ENCODE measurements at places on chromosomes 3 and 15.

DNA sequence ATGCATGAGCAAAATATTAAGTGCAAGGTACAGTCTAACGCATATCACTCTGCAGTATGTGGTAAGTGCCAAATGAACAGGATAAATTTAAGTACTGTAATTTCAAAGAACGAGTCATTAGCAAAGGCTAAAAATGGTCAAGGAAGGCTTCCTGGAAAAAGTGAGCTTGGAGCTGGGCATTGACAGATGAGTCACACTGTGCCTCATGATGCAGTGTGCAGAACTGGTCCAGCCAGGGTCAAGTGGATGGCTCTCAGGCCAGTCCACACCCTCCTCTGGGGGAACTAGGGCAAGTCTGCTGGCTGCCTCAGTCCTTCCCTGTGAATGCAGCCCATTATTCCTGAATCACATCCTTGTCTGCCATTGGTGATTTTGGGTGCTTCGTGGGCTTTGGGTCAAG lies 76.3 kb downstream of the CACNA1D start:
- DNase-seq: no peak

- no peak for DNase-seq
Measured at GRCh38 chr15:91098451-91098850, 1.6 kb upstream of the SV2B start.

GRCh38 chr3:79886204-79886603 lies 118.4 kb upstream of the ROBO1 start:
- no peak for DNase-seq

DNA sequence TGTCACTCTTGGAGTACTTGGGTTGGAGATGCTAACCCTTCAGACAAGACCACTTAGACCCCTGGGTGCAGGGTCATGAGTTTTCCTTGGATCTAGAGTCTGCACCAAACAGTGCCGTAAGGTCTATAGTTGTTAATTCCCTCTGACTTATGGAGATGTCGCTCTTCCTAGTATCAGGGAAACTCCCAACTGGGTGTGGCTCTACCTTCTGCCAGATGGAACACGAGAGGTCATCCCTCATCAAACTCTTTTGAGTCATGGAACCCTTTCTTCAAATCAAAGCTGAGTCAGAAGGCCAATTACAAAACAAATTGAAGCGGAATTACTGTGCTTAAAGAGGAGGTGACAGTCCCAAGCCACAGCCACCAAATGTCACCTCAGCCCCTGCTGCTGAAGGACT lies 514.9 kb upstream of the PROK2 start:
- no peak for DNase-seq

GRCh38 chr15:32715276-32715675 lies 2.5 kb upstream of the GREM1 start:
- no peak for DNase-seq

GRCh38 chr3:178386880-178387279 lies 149.4 kb upstream of the KCNMB2 start:
- no peak for DNase-seq

GRCh38 chr3:53103397-53104296 lies 26.6 kb downstream of the RFT1 start:
- DNase-seq: no peak

DNA sequence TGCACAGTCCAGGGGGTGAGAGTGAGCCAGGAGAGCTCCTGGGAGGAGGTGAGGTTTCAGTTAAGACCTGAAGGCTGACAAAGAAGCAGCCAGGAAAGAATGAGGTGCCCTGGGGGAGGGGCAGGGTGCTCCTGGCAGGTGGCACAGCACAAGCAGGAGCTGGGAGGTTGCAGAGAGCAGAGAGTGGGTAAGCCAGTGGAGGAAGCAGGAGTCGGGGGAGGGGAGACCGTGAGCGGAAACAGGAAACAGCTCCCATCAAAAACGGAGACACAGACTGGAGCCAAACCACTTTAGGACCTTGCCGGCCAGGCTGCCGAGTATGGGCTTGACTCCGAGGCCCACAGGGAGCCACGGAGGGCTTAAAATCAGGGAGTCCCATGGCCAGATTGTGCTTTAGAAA lies 12.1 kb upstream of the FBLN2 start:
- DNase-seq: no peak

GRCh38 chr15:40270246-40270995 lies 12.4 kb downstream of the ANKRD63 start:
- DNase-seq: no peak

DNA sequence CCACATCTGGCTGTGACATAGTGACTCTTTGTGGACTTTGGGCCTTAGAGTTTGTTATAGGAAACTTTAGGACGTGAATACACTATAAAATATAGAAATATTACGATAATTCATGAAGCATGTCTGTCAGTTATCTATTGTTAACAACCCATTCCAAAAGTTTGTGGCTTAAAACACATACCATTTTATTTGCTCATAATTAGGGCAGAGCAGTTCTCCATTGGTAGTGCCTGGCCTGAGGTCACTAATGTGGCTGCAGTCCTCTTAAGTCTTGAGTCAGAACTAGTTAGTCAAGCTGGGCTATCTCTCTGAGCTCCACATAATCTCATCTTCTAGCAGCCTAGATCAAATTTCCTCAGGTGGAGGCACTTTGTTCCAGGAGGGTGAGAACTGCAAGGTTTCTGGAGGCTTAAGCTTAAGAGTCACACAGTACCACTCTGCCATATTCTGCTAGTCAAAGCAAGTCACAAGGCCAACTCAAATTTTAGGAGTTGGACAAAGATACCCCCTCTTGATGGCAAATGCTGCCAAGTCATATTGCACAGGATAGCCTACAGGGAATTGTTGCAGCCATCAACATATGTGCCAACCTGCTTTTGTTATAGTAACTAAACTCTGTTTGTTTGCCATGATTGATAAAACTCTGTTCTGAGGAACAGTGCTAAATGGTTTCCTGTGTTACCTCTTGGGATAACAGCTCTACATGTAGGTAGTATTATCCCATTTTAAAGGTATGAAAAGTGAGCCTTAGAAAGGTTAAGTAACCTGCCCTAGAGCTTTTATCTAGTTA lies 8.7 kb downstream of the ATXN7 start:
- no peak for DNase-seq

DNA sequence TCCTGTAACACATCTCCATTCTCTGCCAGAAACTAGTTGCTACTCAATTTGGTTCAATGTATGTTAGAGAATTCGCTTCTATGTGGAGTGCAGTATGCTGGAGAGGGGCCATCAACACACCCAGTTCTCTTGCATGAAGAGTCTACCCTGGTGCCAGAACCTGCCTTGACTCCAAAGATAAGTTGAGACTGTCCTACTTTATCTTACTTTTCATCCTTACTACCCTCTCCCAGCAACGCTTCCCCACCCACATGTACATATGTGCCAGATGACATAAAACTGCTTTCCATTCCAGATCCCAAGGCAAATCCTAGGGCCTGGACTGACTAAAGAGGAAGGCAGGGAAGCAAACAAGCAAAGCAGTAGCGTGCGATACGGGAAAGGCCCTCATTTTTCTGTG lies 442.6 kb upstream of the THRB start:
- no peak for DNase-seq

- DNase-seq: no peak
Measured at GRCh38 chr3:62987721-62988120, 112.5 kb upstream of the CADPS start.

GRCh38 chr15:58139989-58140522 lies 1.9 kb downstream of the AQP9 start:
- DNase-seq: no peak

DNA sequence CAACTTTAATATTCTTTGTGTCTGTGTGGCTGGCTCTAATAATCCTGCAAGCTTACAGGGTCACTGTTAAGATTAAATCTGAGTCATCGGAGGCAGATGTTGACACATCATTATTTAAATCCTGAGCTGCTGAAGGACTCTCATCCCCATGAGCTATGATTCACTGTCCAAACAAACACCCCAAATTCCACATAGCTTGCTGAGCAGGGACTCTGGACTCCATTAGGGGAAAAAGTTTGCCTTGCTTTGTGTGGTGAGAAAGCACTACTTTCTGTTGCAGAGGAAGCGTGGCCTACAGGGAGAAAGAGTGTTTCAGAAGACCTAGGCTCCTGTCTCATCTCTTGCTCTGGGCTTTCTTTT lies 213.7 kb downstream of the PDCD6IP start:
- no peak for DNase-seq
